ENCODE measurements at places on chromosomes 11 and 22.
A peak's percentile ranks its signal among the peaks of the same experiment; 100 is the strongest.

DNA sequence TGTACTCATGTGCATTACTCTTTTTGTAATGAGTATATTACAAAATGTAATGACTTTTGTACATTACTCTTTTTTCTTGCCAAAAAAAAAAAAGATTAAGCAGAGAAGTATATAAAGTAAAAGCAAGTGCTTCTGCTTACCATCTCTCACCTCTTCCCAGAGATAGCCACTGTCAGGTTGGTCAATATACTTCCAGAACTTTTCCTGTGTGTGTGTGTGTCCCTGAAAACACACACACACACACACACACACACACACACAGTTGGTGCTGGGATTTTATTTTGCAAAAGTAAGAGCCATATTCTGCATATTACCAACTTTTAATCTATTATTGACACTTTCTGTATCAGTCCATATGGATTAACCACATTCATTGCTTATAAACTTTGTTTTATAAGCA lies 2.5 kb downstream of the IGLL5 start:
- no peak for DNase-seq

DNA sequence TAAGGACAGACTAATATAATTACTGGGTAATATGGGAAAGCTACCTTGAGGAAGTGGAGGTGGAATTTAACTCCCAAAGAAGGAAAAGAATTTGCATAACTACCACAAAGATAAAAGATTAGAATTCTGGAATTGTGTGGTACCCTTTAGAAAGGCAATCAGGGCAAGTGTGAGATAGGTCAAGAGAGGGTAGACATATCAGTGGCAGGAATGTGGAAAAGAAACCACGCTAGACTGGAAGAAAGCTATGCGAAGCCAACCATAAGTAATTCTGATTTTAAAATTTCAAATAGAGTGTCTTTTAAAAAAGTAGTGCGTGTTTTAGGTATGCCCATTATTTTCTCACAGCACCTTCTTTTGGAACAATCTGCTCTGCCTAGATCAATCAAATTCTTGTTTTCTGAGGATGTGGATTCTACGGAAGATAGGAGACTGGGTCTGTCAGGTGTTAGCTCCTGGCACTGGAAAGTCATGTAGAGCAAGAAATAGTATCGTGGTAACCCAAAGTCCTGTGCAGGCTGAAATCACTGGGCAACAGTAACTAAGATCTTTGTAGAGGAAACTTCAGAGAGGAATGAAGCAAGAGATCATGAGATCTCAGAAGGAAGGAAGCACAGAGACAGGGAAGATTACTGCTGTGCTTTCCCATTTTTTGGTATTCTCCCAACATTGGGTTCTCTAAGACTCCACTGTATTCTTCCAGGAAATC lies 111.3 kb upstream of the MTMR2 start:
- no peak for DNase-seq

DNA sequence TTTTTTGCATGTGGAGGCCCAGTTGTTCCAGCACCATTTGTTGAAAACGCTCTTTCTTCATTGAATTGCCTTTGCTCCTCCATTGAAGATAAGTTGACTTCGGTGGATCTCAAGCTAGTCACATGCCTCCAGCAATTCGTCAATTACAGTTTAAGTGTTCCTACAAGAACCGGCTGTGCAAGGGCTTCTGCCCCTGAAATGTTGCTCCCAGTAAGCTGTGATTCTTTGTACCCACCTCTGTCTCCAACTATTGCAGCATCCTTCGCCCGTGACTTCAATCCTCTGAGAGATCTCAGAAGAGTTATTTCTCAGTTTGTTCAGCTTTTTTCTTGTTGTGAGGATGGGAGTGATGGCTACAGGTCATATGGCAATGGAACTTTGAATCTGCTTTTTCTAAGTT lies 194.2 kb upstream of the B3GAT1 start:
- DNase-seq: no peak

DNA sequence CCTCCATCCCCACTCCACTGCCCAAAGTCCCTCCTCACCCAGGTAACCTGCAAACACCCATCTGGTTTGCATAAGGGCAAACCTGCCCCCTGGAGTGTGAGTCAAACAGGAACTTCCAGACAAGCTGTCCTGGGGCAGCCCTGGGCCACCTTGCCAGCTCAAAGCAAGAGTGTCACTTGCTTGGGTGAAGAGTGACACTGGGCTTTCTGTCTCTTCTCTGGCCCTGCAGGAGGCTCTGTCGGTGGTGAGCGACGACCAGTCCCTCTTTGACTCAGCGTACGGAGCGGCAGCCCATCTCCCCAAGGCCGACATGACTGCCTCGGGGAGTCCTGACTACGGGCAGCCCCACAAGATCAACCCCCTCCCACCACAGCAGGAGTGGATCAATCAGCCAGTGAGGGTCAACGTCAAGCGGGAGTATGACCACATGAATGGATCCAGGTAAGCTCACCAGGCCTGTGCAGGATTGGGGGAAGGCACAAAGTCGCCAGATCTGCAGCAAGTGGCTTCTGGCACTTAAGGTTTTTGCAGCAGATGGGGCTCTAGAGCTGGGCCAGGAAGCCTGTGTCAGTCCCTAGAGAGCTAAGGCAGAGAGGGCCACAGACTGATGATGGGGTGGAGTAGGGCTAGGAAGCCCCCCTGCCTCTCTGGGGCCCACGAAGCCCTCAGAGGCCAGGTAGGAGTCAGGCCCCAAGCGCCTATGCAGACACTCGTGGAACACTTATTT lies 64.2 kb downstream of the FLI1 start:
- DNase-seq: peak; percentile 64

GRCh38 chr11:117251506-117251905 lies 19.0 kb downstream of the RNF214 start:
- DNase-seq: no peak

DNA sequence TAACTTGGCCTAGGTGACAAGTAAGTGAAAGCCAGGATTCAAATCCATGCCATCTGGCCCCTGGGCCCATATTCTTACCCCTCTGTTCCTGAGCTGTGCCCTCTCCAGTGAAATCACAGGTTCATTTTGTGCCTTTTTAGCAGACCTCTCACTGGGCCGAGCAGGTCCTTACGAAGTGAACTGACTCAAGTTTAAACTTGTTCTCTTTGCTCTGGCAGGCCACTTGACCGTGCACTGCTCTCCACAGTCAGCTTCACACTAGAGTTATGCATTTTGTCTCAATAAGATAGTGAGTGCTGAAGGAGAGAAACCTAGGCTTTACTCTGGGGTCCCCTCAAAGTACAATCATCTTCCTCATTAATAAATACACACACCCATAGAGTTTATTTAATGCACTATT lies 40.7 kb downstream of the ARFGAP3 start:
- no peak for DNase-seq

- peak; percentile 86 for DNase-seq
Observed at GRCh38 chr22:46684706-46685105, 53.3 kb downstream of the CERK start.

DNA sequence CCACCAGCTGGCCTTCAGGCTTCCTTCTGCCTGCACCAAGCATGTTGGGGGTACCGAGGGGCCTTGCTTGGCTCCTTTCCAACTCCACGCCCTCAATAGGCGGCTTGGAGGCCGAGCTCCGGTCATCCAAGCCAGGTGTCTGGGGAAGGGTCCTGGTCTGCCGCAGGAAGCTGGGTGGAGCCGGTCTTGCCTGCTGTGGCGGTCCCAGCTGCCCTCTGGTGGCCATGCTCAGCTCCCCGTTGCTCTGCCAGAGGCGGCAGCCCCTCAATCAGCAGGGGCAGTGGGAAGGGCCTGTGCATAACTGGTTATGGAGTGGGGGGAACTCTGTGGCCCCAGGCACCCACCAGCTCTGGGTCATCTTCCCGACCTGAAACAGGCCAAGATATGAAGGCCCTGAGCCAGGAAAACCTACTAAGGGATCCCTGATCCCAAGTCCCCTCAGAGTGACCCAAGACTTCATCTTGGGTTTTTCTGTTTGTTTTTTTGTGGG lies 3.2 kb downstream of the ARVCF start:
- no peak for DNase-seq

DNA sequence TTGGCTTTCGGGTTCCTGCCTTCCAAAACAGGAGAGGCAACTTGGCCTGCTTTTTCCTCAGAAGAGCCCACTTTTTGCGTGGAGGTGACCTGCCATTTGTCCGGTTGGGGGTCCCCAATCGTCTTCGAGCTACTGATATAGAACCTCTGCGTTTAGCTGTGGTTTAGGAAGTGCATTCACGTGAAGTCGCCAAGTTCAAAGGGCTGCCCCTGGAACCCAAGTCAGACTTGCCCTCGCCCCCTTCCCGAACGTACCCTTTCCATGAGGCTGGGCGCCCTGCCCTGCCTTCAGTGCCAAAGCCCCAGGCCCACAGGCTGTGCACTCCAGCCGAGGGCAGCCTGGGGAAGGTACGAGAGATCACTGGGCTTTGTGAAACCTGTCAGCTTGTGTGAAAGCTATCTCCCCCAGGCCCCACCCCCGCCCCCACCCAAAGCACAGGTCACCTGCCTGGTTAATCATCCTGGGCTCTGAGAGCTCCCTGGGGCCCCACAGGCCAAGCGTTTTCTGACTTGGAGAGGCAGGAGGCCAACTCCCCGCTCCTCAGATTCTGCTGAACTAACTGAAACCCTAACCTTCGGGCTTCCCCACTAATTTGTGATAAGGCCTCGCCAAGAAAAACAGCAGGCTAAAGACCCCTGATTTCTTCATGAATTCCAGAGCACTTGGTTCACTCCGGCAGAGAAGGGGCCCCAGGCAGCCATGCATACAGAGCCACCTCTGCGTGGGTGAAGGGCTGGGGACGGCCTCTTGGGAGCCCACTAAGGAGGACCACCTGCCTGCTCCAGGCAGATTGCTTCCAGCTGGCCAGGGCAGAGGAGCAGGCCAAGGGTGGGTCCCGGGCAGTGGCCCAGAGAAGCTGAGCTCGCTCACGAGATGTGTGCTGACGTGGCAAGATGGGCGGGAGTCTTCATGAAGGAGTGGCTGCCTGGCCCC lies 25.8 kb upstream of the KCNQ1OT1 start:
- DNase-seq: no peak

GRCh38 chr11:7600205-7600775 lies 73.0 kb downstream of the CYB5R2 start:
- no peak for DNase-seq
